ENCODE measurements at places on chromosomes 6 and 20. TPM values are rescaled to one million over a fixed set of nuclear protein-coding genes. Genes with fewer than 3 reads are reported as not detected.

RAET1E gene
- total RNA-seq = not detected

TP53TG5 gene
- total RNA-seq = not detected

PMEPA1 gene
- total RNA-seq = 65.1 TPM

POM121L2 gene
- not detected for total RNA-seq

DNA sequence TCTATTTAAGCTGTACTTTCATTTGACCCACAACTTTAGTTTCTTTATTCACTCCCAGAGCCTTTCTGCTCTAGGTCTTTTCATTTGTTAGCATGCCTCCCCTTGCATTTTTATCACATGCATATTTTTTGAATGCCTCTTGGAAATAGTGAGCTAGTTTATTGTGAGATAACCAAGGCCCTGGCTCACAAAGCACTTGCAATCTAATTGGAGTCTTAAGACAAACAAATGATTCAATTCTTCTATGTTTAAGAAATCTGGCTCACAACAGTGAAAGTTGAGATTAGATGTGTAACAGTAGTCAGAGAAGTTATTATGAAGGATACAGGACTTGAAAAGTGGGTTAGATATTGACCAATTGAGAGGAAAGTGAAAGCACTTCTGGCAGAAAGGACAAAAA is 173.4 kb downstream of the MOXD1 start:
- peak; percentile 91 for DNase-seq

DNA sequence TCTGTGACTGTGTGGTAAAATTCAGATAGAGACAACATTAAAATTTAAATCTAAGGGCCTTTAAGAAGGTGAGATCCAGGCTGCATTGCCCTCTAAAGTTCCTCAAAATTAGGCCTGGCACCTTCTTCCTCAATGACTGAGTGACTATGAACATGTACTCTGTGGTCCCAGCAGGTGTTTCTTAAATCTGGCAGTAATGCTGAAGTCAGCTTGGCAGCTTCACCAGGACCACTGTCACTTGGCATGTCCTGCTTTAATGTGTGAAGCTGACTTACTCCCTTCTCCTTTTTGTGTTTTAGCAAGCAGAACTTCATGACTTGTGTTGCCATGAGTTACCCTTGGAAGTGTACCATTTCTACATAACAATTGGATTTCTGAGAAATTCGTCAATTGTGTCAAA is 141.7 kb downstream of the NKAIN2 start:
- DNase-seq = no peak

GRCh38 chr6:30836431-30836866 is 47.9 kb upstream of the DDR1 start:
- peak; percentile 71 for DNase-seq

DNA sequence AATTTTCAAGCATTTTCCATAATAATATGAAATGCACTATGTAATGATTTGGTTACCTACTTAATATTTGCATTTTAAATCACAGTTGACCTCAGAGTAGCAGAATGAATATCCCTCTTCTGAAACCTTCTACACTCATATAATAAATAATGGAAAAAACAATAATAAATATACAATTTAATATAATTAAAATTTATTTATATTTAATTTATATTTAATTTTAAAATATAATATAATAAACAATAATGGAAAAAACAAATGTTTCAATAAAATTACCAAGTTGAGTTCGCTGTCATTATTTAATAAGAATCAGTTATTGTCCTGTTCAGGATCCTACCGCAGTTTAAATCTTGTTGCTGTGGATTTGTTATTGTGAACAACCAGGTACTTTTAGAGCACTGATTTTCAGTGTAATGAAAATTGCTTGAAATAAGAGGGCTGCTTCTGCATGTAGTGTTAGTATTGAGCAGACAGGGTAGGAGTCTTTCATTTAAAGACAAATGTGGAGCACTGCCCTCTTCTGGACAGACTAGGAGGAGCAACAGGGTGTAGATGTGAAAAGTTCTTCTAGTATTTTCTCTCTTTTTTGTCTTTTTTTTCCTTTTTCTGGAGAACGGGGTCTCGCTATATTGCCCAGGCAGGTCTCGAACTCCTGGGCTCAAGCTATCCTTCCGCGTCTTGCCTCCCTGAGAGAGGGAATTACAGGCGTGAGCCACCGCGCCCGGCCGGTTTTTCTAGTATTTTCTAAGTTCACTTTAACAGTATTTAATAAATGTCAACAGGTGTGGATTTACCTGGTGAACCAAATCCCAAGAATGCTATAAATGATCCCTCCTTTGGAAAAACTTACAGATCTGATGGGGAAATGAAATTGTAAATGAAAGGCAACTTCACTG is 13.6 kb downstream of the TRAPPC3L start:
- peak; percentile 41 for DNase-seq

DNA sequence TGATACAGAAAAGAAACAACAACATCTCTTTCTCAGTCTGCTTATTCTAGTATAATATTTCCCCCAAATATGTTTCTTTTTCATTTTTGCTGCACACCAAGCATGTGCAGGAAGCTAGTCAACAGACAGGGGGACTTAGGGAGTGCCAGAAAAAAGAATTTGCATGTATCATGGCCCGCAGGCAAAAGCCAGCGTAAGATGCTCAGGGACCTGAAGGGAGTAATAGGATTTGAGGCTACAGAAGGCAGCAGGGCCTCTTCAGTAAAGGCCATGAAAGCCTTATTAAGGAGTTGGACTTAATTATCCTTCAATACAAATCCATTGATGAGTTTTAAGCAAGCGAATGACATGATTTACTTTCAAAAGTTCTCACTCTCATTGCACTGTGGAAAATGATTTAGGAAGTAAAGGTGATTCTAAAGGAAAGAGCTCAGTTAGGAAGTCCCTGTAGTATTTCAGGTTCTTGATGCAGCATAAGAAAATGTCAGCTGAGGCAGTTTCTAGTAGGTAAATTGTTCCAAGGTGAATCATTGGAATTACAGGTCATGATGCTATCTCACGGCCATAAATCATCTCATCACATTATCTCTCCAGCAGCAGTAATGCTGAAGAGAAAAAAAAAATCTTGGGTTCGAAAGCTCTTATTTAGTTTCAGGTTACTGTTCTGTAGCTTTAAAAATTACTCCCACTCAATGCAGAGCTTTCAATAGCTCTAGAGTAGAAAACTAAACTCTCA is 94.8 kb downstream of the PTCHD4 start:
- DNase-seq = no peak

- no peak for DNase-seq
Measured at GRCh38 chr6:111784433-111784832, 88.8 kb downstream of the FYN start.

DNA sequence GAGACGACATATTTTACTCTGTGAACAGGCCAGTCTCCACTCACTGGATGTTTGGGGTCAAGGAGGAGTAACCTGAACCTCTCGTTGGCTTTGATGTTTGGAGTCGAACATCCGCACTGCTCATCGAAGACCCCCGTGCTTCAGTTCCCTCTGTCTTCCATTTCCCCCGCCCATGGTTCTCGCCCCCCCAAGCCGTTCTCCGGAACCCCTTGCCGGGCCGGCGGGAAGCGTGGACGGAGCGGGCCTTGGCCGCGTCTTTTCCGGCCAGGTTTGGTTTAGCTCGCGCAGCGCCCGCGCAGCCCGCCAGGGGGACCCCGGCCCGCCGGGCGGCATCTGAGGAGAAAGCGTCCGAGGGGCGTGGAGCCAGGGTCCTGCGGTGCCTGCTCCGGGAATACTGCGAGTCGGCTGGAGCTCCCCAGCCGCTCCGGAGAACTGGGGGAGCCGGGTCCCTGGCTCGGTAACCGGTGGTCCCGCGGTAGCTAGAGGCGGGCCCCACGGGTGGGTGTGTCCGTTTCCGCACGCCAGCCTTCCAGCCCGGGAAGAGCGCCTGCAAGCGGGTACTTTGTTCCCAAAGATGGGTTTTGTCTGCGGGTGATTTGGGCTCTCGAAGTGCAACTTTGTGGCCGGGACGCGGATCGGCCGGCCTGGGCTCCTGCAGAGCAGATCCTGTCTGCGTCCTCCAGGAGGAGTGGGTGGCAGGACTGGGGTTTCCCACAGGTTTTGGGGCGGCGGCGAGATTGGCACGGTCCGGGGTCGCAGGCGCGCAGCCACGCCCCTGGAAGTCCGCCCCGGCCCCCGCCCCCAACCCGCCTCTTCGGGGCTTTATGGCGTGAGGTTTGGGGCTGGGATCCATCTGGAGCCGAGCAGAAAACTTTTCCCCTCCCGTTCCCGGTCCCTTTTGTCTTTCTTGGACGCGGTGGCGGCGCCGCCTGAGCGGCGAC is at the start of gene TMEM200A:
Gene TMEM200A, plus strand, starts transcription at position 852 of the 941 bp plus-strand sequence. CDS start 74,406 bp downstream, outside the sequence.
- peak; percentile 52 for DNase-seq

DNA sequence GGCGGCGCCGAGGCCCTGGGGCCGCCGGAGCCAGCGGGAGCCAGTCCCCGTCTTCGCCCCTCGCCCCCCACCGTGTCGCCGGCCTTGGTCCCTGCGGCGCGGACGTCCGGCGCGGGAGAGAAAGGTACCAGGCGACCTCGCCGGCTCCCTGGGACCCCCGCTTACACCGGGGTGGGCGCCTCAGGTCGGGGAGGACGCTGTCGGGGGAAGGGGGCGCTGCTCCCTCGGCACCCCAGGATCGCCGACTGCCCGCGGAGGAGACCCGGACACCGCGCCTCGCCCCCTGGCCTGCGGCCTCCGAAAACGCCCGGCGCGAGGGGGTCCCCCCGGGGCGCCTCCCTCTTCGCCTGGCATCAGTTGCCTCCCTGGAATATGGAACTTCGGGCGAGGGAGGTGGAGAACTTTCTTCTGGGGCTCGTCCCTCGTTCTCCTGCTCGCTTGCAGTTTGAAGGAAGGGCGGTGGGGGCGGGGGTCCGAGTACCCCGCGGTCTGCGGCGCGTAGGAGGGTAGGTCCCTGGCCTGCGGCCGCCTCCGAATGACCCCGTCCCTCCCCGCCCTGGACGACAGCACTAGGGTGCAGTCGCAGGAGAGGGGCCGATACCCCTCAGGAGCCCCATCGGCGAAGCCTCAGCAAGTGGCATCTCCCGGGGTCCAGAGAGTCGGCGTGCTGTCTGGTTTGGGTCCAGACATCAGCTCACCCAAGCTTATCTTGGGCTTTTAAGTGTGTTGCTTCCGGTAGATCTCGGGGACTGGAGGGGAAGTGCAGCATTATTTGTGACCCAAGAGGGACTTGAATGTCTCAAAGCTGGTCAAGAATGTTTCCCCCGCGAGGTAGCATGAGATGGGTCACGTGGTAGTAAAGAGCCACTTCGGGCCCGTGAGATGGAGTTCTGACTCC is 549 bp downstream of the ANKRD6 start:
- no peak for DNase-seq

DNA sequence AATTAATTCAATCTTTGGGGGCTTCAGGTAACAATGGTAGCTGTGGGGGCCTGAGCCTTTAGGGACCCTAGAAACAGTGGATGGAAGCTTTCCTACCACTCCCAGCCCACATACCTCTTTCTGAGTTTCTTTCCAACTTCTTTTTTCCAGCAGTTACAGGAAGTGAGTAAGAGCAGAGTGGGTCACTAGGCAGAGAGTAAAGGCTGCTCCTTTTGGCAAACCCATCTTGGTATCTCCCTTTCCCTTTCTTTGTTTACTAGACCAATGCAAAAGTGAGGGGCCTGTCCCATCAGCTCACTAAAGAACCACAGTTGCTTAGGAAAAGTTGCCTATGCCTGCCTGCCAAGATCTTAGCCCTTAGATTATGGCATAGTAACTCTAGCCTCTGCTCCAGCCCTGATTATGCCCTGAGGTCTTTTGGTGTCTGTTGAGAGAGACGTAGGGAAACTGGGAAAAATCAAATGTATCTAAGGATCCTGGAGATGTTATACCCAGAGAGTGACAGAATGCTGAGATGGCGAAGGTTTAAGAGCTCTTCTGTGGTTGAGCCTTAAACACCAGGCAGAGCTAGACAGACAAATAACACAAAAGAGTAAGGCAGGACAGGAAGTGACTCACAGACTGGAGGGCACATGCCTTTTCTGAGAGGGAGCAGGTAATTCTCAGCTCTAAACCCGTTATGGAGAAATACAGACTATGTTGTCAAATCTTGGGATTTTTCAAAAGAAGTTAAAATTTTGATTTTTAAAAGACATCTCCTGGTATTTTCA is 31.3 kb downstream of the TRMT6 start:
- DNase-seq = peak; percentile 69

DNA sequence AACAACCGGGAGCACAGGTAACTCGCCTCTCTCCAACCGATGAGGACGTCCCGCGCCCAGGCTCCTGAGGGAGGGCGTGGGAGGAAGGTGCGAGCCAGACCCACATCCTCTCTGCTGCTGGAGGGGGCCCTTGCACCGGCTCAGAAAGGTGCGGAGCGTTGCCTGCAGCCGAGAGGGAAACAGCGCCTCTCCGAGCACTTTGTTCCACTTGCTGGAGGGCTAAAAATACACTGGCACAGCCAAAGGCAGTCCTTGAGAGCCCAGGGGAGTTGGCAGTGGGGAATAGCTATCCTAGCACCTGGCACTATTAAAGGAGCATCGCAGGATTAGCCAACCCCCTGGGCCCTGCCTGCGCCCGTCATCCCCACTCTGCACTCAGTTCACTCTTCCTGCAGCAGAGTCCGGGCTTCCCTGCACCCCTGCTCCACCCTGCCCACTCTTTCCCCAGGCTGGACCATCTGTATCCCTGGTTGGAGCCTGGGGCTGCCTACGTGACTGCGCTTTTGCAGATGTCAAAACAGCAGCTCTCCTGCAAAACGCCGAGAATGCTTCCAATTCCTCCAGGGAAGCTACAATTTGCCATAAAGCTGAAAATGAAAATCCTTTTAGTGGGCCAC is 108.9 kb downstream of the SNX5 start:
- DNase-seq = no peak

DNA sequence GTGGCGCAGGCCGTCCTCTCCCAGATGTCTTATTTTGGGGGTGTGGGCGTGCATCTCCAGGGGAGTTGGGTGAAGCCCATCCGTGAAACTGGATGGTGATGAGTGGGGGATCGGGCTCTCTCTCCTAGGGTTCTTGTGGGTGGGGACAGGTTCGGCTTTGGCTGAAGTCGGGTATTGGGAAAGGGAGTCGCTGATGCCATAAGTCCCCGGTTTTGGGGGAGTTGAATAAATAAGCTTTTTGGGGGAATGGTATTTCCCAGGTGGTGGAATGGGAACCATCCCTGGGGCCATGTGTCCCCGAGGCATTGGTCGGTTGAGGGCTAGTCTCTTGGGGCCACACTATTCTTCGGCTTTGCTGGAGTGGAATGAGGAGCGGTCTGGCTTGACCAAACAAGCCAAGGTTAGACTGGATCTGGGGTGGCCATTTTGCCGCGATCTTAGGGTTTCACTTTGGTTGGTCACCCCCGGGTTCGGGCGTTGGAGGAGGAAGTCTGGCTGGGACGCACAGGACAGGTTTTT is 481 bp downstream of the ZNF133 start:
- DNase-seq = peak; percentile 6

- DNase-seq = no peak
Measured at GRCh38 chr6:36713846-36714245, 16.2 kb downstream of the RAB44 start.

DNA sequence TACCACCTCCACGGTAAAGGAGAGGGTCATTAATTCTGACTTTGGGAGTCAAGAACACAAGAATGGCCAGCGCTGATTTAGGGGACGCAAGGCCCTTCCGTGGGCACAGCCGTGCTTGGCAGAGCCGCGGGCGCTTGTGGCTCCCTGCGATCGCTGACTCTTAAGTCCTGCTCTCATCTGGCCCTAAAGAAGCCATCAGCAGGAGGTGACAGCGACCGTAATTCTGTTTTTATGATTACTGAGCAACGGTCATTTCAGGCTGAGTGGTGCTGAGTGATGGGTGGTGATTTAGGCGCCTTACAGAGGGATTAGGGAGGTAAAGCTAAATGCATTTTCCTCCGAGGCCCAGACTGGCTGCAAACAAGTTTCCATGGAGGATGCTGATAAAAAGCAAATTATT is 364.6 kb upstream of the SULF2 start:
- no peak for DNase-seq
